ENCODE measurements at places on chromosomes 16 and 17.
A peak's percentile ranks its signal among the peaks of the same experiment; 100 is the strongest.

DNA sequence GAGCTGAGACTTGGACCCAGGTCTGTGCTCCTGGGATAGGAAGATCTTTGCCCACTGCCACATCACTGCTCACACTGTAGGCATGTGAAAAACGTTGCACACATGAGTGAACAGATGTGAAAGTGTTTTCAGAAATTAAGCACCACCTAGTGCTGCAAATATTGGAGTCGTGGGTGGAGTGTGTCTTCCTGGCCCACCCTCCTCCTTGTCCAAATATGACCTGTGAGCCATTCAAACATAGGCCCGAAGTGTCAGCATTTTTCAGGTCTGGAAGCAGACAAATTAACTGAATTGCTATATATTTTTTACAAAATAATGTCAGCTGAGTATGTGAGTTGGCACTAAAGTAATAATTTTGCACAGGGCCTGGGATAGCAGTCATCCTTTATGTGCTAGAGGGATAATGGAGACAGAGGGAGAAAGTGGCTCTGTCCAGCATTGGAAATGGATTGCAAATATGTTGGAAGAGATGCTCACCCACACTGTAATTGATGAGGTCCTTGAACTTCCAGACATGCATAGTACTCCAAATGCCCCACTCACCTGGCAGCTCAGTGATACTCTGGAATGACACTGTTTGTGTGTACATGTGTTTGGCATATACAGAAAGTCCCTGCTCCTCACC, 58.7 kb downstream of the ACSM1 start:
- no peak for DNase-seq

DNA sequence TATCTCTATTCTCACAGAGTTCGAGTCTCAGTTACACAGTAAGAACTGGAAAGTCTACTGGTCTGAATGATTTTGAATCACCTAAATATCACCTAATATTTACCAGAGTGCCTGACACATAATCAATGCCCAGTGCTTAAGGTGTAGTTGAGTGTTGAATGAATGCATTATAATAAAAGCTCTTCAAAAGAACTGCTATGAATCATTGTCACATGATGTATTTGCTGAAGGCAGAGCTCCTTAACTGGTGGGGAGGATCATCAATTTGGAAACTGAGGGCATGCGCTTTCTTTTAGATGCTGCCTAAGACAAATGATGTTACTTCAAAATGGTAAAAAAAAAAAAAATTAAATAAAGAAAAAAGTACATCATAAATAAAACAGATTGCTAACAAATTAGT, 359.4 kb upstream of the KIF2B start:
- no peak for DNase-seq

- DNase-seq, result no peak
Measured at GRCh38 chr16:86457501-86458148, 52.7 kb upstream of the FOXF1 start.

GRCh38 chr16:67548265-67549126, 13.8 kb upstream of the CTCF start:
- DNase-seq, result no peak

DNA sequence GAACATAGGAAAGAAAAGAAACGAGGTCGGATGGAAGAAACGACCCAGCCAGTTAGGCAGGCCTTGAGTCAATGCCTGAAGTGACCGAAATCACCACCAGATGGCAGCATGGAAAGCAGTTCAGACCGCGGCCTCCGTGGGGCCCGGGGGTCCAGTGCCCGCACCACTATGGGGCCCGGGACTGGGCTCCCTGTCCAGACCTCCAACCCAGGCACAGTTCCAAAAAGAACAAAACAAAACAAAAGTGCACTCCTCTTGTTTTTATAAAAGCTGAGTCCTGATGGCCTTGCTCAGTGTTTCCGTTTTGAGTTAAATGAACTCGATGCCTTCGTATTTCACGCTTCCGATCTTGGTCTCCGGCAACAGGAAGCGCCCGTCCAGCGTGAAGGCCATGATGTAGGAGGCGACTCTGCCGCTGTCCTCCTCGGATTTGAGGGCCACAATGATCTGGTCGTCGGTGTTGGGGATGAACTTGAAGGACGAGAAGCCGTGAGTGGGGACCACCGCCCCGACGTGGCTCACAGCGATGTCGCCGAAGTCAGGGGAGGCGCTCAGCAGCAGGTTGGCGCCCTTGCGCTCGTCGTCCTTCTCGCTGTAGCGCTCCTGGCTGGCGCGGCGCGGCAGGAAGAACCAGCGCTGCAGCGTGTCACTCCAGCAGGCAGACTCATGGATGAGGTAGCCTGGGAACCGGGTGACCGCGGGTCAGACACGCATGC, 13.7 kb upstream of the LGALS3BP start:
- DNase-seq, result no peak

GRCh38 chr16:2333772-2334379, 6.7 kb downstream of the ABCA3 start:
- DNase-seq, result no peak

DNA sequence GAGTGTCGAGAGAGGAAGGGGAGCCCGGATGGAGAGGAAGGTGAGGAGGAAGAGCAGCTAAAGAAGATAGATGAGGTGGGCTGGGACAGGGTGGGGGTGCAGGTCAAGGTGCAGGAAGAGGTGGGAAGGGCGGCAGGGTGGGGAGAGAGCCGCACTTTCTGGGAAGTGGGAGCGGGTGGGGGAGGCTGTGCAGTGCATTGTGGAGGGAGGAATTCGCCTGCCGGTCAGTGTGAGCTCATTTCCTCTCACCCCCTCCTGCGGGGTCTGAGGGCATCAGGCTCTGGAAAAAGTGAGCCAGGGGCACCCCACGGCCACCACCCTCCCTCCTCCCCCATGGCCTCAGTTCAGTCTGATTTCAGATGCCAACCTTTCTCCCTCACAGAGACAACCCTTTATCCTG, 2.5 kb upstream of the ARHGAP23 start:
- DNase-seq, result no peak

DNA sequence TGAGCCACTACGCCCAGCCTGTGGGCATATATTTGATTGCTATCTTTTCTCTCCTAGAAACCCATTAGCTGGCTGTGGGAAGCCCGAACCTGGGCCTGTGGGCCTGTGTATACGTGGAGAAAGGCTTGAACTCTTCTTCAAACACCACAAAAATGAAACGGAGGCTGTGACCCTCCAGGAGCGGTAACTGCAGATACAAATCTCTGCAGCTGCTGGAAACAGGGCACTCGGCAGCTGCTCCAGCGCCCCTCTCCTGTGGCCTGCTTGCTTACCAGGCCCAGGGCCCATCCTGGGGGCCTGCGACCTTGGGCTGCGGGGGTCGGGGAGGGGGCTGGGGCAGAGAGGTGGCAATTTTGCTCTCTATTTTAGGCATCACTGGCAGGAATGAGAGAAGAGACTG, 28.0 kb upstream of the MTSS2 start:
- DNase-seq, result peak; percentile 32

DNA sequence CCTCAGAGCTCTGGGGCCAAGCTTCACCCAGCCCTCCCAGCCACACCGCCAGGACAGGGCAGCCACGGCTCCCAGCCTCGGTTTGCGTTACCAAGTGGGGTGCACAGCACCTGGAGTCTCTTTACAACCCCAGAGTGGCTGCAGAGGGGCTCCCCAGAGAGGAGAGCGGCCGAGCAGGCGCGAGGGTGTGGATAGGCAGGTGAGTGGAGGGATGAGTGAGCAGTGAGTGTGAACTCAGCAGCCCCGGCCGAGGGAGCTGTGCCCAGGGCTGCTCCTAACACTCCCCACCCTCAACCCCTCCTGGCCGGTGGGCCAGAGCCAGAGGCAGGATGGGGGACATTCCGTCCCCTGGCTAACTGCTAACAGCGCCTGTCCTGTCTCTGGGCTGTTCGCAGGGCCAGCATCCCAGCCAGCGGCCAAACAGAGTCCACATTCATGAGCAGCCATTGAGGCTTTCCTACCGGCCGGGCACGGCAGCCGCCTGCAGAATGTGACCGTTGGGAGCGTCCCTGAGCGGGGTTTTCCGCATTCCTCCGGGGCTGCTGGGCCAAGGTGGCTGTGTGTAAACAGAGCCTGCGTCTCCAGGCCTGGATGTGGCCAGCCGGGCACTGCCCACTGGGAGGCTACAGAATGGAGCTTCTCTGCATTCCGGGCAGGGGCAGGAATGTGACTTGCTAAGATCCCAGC, 5.3 kb downstream of the ZNF469 start:
- no peak for DNase-seq

GRCh38 chr16:85902366-85903155, 3.6 kb downstream of the IRF8 start:
- DNase-seq, result no peak

GRCh38 chr16:22353933-22354541, 20.4 kb downstream of the CDR2 start:
- DNase-seq, result no peak

DNA sequence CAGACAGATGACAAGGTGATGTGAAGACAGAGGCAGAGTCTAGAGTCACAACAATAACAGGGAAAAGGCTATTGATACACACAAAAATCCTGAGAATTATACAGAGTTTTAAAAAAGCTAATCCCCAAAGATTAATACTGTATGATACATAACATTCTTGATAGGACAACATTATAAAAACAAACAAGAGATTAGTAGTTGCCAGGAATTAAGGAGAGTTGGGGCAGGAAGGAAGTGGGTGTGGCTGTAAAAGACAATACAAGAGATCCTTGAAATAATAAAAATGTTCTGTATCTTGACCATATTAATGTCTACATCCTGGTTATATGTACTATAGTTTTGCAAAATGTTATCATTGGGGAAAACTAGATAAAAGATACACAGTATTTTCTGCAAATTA, 309.5 kb upstream of the PMFBP1 start:
- DNase-seq, result no peak

DNA sequence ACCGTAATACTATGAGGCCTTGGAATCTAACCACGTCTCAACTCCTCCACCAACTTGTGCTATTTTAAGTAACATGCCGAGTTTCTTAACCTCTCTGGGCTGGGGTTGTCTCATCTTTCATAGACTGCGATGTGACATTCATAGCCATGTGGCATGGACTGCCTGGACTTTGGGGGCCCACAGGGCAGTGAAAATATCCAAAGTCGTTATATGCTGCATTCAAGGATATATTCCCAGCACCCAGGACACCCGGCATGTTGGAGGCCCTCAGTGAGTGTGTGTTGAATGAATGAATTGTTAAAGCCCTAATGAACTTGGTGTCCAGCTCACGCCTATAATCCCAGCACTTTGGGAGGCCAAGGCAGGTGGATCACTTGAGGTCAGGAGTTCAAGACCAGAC, 203.1 kb downstream of the CBLN1 start:
- DNase-seq, result no peak

DNA sequence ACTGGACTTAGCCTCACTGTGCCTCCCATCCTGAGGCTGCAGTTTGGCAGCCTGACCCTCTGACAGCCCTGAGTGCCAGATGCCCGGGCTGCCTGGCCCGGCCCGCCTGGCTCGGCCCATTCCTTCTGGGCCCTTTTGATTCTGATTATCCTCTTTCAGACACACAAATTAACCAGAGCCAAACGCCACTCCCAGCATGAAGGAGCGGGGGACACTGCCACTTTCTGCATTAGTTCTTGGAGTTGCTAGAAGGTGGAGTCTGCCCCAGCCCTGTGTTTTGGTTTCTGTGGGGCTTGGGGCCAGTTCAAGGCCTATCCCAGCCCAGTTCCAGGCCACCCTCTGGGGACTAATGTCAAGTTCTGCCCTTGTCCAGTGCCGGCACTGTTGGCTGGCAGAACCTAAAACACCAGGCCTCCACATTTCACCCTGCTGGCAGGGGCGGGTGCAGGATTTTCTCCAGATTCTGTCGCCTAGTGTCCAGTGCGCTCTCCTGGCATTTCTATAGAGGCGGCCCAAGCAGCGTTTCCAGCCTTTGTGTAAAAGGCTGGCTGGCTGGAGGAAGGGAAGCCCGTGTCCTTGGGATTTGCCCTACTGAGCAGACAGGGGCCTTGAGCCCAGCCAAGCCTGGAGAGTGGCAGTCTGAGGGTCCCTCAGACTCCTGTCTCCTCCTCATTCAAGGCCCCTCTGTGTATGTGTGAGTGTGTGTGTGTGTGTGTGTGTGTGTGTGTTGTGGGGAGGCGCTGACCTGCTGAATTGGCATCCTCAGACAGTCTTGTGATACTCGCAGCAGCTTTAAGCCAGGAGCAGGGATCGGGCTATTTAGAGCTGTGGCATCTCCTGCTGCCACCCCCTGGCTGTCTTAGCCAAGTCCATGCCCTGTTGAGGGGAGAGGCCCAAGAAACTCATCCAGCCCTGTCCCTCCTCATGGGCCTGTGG, 21.4 kb downstream of the PLCD3 start:
- DNase-seq, result no peak

DNA sequence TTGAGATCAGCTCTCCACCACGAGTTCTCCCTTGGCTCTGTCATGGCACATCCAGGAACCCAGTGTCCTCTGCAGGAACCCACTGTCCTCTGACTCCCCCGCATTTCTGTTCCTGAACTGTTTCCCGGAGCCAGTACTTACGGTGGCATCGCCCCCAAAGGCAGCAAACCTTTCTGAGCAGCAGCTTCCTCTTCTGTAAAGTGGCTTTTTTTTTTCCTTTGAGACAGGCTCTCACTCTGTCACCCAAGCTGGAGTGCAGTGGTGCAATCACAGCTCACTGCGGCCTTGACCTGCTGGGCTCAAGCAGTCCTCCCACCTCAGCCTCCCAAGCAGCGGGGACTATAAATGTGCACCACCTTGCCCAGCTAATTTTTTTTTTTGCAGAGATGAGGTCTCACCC, 32.2 kb downstream of the NAGPA start:
- no peak for DNase-seq

DNA sequence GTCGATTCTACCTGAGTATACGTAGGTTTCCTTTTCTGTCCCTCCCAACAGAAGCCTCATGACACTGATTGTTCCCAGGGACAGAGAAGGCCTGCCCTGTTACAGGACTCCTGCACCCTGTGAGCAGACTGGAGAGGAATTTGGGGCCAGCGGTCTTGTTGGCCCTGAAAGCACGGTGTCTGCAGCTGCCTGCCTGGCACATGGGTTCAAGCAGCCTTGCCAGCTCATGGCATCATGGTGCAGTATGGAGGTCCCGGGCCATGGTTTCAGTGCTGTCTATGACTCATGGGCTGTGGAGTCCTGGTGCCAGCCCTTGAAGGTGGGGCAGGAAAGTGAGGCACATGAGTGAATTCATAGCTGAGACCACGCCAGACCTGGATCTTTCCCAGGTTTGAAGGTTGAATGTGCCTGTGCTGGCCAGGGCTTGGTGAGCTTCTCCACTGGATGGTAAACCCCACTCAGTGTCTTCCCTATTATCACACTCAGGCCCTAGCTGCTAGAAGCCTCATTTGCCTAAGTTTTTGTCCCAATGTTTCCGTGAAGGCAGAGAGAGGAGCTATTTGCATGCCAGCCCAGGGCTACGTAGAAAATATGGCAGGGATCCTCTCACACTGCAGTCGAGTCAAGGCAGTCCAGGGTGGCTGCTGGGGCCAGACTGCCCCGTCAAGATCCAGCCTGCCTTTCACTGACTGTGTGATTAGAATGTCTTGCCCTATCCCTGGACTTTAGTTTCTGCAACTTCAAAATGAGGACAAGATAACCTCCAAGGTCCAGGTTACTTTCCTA, 277.2 kb upstream of the CCL2 start:
- no peak for DNase-seq

GRCh38 chr17:15249487-15249886, 15.6 kb downstream of the PMP22 start:
- no peak for DNase-seq

DNA sequence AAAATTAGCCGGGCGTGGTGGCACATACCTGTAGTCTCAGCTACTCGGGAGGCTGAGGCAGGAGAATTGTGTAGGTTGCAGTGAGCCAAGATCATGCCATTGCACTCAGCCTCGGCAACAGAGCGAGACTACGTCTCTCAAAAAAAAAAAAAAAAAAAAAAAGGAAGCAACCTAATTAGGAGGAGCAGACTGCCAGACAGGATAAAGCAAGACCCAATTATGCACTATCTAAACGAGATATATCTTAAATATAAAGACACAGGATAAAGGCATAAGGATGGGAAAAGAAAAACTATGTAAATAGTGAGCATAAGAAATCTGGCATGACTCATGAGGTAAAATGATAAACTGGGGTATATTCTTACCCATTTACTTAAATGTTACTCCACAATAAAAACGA, 4.9 kb downstream of the TXNDC11 start:
- DNase-seq, result no peak
